Mesenteric fat pad (tissue), 1 donor: ENCODE measurements at places on chromosomes 2 and 18. TPM values are rescaled to one million over a fixed set of nuclear protein-coding genes. Genes with fewer than 3 reads are reported as not detected.

GCA gene
- 50.8 TPM for total RNA-seq

SERPINB3 gene
- total RNA-seq: not detected

TMEM37 gene
- 56.4 TPM for total RNA-seq

SCYGR4 gene
- total RNA-seq: not detected

MYOM1 gene
- 3.9 TPM for total RNA-seq

NPPC gene
- 2.5 TPM for total RNA-seq

DSEL gene
- 19.8 TPM for total RNA-seq

MARCO gene
- total RNA-seq: 92.5 TPM

GRCh38 chr2:119248751-119249150 lies 25.1 kb downstream of the STEAP3 start:
- peak; percentile 53 for DNase-seq

DNA sequence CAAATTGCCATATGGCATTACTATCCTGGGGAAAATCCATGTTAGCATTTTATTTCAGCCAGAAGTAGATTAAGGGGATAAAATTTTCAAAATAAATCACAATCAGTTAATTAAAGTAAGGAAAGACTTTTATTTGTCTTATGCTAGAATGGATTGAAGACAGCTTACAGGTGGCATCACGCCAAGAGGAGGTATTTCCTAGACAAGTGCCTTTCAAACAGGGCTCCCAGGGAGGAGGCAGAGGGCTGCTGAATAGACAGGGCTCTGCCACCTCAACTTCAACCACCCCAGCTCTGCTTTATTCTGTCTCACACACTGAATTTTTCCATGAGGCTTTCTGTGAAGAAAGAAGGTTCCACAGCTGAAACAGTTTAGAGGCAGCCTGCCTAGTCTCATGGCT lies 12.2 kb downstream of the CCDC68 start:
- DNase-seq: no peak

- DNase-seq: no peak
These were observed 152.9 kb downstream of the LPIN1 start for GRCh38 chr2:11899264-11899818.

GRCh38 chr2:223238301-223238700 lies 186.3 kb downstream of the KCNE4 start:
- DNase-seq: no peak

GRCh38 chr2:181185948-181186347 lies 205.5 kb downstream of the UBE2E3 start:
- DNase-seq: no peak

GRCh38 chr2:67516899-67517530 lies 119.9 kb downstream of the ETAA1 start:
- no peak for DNase-seq

DNA sequence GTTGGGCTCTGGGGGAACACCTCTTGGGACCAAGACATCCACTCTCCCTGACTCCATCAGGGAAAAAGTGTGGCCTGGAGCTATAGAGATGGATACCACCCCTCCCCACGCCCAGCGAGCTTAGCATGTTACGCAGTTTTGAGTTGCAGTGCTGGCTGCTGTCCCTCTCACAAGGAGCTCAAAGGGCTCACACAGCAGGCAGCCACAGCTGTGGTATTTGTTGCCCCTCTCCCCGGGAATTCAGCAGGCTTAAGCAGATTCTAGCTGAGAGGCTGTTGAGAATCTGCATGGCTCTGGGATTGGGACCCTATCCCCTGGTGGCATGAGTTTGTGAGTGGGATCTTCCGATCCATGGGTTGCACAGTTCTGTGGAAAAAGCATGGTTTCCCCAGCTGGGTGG lies 673.1 kb upstream of the FSHR start:
- no peak for DNase-seq

DNA sequence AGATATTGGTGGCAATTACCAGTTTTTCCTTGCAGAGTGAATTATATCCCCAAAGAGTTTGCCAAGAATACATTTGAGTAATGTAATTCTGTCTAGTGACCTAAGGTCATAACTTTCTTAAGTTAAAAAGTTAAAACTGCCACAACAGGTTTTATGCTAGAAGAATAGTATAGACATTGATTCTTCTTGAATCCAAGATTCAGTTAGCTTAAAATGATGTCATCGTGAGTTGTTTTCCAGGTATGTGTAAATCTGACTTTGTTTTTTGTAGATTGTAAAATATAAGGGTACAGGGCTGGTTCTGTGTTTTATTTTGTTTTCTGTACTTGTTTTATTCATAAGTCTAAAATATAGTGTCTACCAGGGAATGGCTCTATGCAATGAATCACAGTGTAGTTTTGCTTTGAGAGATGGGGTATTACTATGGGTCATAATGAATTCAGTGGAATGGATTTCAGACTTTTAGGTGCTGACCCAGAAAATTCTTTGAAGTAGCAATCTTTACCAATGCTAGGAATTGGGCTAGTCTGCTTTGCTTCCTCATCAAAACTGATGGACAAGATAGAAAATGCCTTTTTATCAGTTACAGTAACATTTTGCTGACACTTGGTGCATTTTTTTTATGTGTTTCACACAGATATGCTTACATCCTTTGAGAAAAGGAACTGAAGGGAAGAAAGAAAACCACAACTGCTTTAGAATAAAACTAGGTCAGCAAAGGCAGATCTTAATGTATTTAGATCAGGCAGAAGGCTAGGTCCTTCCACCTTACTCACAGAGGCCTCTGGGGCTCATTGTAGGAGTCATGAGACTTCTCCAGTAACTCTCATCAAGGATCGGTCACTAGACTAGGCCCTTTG lies 20.8 kb upstream of the MGAT5 start:
- DNase-seq: no peak

DNA sequence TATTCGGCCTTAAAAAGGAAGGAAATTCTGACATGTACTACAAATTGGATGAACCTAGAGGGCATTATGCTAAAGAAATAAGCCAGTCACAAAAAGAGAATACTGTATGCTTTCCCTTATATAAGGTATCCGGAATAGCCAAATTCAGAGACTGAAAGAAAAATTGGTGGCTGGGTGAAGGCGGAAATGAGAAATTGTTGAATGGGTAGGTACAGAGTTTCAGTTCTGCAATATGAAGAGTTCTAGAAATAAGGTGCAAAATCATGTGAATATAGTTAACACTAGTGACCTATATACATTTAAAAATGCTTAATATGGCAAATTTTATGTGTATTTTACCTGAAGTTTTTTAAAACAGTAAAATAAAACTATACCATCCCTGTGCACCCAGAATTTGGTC lies 43.1 kb downstream of the RMP24 start:
- DNase-seq: no peak

GRCh38 chr2:226251661-226252060 lies 548.0 kb downstream of the IRS1 start:
- DNase-seq: no peak

GRCh38 chr2:94995553-94996304 lies 29.8 kb upstream of the MAL start:
- DNase-seq: peak; percentile 71

DNA sequence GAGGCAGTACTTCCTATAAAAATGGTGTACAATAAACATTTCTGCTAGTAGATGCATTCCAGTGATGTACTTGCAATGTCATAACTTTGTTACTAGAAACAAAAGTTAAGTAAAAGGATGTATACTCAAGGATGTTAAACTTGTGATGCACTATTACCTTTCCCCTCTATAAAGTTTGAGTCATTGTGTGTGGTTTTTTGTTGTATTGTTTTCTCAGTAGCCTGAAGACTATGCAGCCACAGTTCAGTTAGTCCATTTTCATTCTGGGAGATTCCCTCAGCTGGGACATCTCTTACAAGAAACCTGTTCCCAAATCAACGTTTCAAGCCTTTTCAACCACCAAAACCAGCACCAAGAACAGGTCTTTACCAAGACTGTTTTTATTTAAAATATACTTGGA lies 5.6 kb downstream of the ATP5MC3 start:
- no peak for DNase-seq

- peak; percentile 4 for DNase-seq
These were observed 27.4 kb upstream of the SLC20A1 start for GRCh38 chr2:112618383-112618782.

DNA sequence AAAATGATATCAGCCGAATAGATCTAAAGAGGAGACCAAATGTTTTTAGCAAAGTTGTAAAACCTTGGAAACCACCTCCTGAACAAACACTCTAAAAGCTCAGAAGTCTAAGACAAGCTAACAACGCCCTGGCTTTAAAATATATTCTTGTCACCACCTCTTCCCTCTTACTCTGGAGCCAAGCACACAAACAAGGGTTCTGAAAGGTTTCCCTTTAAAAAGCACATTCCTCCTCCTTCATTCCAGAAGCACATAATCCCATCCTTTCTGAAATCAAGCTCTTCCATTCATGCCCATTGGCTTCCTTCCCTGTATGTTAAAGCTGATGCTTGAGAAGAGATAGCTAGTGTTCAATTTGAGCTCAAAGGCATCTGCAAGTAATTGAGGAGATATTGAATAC lies 382.0 kb downstream of the LNPK start:
- DNase-seq: no peak

- DNase-seq: no peak
These were observed 21.3 kb downstream of the MALT1 start for GRCh38 chr18:58692422-58693185.

DNA sequence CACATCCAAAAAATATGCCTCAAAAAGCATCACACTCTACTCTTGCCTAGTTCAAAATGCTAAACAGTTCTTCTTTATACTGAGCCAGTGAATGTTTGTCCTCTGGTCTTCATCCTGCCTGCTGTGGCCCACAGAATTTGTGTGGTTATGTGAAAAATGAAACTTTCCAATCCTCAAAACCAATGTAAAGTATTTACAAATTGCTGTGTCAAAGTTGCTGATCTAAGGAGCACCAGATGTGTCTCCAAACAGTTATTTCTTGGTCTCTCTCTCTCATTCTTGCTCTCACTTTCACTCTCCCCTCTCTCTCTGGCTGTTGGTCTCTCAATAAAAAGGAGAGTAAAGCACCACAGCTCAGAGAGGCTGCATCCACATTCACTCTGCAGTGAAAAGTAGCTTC lies 23.0 kb downstream of the EPHA4 start:
- no peak for DNase-seq
